ENCODE measurements at places on chromosomes 5 and 9.

- no peak for DNase-seq
Observed at GRCh38 chr5:55070968-55071367, 31.5 kb upstream of the GZMA start.

GRCh38 chr9:18629136-18629535 is 155.2 kb downstream of the ADAMTSL1 start:
- no peak for DNase-seq

- DNase-seq, result no peak
Observed at GRCh38 chr5:15365070-15365469, 134.9 kb upstream of the FBXL7 start.

- DNase-seq, result no peak
Observed at GRCh38 chr9:136169495-136169894, 35.4 kb downstream of the LHX3 start.

DNA sequence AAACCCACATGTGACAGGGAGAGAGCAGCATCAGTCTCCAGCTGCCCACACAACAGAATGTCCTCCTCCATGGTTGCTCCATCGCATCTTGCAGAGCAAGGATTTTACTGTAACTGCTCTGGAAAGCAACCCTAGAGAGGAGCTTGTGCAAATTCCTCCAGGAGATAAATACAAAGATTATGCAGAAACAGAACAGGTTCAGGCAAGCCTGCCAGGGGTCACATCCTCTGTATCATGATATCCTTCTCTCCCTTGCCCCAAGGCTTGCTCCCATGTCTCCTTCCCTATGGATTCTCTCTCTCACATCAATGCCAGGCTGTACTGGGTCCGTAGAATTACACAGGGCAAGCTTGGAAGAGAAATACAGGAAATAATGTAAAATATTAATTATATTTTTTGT is 226.0 kb downstream of the MPDZ start:
- DNase-seq, result no peak

- no peak for DNase-seq
Observed at GRCh38 chr5:58452566-58453258, 7.2 kb downstream of the PLK2 start.

GRCh38 chr5:33299621-33300208 is 141.1 kb upstream of the TARS1 start:
- no peak for DNase-seq

DNA sequence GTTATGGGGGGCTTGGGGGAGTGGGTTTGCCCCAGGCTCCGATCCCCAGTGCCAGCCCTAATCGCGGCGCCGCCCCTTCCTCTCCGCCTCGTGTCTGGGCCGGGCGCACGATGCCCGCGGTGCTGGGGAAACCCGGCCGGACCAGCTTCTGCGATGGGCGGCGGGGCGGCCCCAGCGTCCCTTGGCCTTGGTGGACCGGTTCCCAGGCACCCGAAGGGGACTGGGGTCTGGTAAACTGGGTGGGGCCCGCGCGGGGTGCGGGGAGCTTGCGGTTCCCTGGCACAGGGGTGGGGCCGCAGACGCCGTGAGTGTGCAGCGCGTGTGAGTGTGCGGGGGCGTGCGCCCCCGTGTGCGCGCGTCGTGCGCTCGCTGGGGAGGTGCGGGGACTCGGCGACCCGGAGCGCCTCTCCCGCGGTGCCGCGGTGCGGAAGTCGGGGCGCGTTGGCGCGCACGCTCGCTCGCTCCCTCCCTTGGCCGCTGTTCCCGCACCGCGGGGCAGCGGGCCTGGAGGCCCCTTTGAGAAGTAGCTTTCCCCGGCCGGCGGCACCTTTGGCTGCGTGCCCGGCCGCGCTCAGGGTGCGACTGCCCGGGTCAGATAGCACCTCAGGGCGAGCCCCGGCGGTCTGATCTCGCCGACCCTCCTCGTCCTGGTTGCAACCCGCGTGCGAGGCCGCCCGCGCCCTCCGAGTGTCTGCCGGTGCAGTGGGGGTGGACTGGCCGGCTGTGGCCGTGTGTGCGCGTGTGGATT is 568 bp downstream of the MACIR start:
- no peak for DNase-seq

DNA sequence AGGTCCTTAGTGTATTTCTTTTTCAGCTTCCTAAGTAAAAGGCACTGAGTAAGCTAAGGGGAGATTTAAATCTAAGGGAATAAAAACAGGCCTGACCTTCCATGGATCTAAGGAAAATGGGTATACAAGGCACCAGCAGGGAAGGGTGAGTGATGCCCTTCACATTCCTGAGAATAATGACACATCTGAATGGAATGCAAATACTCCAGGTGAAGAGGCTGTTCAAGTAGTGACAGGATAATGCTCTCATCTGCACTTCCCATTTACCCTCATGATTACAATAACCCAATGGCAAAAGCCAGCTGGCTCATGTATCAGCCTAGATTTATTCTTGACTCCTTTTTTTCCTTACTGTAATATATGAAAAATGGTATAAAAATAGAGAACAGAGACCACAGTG is 216.2 kb upstream of the ACTBL2 start:
- no peak for DNase-seq

Data from LNCaP clone FGC (cell line).